Left renal cortex interstitium (tissue), 4 donors: ENCODE measurements at places on chromosomes 4 and X.

DNA sequence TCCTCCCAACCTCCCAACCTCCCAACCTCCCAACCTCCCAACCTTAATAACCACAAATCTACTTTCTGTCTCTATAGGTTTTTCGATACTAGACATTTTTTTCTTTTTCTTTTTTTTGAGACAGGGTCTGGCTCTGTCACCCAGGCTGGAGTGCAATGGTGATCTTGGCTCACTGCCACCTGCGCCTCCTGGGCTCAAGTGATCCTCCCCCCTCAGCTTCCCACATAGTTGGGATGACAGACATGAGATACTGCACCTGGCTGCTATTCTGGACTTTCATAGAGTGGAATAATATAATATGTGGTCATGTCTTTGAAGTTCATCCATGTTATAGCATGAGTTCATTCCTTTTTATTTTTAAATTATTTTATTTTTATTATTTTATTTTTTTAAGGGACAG is 39.5 kb upstream of the ZFX start:
- peak; percentile 49 for DNase-seq

- no peak for DNase-seq
Observed at GRCh38 chrX:7889135-7889534, 38.1 kb downstream of the PNPLA4 start.

DNA sequence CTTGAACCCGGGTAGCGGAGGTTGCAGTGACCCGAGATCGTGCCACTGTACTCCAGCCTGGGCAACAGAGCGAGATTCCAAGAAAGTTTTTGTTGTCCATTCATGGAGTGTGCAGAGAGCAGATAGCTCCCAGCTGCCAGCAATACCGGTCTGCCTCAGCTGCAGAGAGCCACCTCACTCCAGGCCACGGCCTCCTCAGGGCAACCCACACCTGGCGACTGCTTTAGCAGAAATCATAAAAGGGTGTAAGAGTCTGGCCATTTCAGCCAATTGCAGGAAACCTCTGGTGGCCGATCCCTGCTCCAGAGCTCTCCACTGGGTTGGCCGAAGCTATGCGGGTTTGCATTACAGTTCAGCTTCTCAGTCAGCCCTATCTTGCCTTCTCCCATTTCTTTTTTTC is 227.4 kb upstream of the BCOR start:
- no peak for DNase-seq

DNA sequence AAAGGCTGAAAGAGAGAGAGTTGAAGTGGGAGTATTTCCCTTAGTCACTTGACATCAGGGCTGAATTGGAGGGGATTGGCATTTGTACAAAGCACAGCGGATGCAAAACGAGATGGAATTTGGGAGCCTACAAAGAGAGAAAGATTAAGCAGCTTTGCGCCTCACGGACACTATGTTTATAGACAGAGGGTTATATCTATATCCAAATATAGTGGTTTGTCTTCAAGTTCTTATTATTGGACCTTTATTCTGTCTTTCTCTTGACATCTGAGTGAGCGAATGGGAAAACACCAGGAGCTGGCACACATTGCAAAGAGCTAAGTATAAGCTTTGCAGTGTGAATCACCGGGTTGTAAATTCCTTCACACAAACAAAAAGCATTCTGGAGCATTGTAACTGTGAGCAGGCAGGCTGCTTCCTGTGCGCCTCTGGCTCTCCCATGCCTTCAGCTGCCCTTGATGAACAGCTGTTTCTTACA is 500.2 kb downstream of the STIM2 start:
- DNase-seq, result no peak

- no peak for DNase-seq
Observed at GRCh38 chr4:84279678-84280077, 219.4 kb downstream of the NKX6-1 start.

DNA sequence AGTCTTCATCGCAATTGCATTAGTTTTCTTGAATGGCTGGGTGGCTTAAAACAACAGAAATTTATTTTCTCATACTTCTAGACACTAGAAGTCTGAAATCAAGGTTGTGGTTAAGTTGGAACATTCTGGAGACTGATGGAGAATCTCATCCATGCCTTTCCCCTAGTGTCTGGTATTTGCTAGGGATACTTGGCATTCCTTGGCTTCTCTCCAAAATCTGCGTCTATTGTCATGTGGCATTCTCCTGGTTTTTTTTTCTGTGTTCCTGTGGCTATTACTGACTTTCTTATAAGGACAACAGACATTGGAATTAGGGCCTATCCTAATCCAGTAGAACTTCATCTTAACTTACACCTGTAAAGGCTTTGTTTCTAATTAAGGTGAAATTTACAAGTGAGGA is 272.8 kb upstream of the EPHA5 start:
- DNase-seq, result no peak

- DNase-seq, result no peak
Observed at GRCh38 chr4:164301430-164301829, 452.5 kb upstream of the SMIM31 start.

DNA sequence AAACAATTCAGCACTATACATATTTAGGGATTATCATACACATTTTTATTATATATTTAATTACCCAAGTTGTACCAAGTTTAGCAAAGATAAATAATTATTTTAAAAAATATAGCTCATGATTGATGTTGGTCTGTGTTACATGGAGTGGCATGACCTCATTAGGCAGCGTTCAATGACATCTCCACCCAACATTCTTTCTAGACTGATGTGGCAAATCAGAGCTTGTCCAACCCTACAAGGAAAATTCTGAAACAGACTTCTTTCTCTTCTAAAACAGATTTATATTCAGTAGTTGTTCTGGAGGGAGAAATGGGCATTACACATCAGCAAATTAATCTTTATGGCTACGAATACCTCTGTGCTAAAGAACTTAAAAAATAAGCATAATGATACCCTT is 189.7 kb downstream of the PDGFC start:
- DNase-seq, result no peak

GRCh38 chr4:88751258-88752075 is 53.8 kb upstream of the NAP1L5 start:
- no peak for DNase-seq
